AG09319 (cell line): ENCODE measurements at places on chromosomes 1 and 21.

DNA sequence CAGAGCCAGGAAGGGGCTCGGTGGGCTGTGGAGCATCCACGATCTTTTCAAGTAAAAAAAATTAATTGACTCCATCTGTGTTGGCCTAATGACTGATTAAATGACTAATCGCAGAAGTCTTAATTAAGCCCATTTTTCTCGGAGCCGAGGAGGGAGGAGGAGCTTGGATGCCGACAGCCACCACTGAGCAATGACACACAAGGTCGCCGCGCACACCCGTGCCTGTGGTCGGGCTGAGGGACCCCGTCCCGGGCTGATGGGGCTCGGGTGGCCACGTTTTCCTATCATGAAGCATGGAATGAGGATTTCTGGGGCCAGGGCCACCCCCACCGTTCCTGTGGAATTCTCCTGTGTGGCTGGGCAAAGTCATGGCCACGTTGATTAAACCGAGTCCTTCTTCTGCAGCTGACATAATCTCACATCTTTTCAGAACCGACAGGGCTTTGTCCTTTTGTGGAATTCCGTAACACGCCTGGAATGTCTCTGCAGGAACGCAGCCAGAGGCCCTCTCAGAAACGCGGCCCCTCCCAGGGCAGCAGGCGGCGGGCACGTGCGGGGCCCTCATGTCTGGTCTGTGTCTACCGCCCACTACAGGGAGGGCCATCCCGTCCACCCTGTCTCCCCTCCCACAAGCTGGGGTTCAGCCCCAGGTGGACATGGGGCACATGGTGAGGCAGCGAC is 60.7 kb downstream of the MORN1 start:
- DNase-seq, result peak; percentile 64

DNA sequence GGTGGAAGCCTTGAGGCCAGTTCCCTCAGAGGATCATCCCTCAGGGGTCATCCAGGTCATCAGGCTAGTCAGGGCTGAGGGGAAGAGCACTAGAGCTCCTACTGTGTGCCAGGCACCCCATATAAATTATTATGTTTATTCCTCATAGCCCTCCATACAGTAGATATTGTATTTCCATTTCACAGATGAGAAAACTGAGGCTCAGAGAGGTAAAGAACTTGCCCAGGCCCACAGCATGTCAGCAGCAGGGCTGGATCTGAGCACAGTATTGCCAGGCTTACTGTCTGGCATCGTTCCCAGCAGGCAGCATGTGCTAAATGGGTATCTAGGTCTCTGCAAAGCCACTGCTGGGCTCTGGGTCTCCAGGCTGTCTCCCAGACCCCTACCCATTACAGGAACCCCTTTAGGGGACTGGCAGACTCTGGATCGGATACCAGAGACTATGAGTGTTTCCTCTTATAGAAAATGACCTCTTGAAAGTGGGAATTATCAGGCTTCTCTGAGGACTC is 153.3 kb downstream of the PTPRU start:
- DNase-seq, result no peak

DNA sequence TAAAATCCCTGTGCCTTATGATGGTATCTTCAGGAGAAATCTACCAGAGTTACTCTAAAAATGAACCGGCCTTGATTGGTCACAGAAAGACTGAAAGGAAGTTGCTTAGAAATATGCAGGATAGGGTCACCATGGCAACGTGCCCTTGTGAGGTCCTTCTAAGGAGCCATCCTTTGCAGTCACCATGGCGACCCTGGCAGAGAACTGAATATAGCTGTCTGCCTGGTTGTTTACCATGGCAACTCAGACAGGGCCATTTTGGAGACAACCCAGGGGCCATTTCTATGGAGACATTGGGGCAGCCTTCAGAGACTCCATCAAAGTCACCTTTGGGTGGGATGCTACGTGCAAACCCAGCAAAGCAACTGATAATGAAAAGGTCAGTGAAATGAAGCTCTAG is 43.0 kb downstream of the SNX7 start:
- no peak for DNase-seq

GRCh38 chr1:104402178-104402577 is 652.5 kb downstream of the AMY1C start:
- no peak for DNase-seq

DNA sequence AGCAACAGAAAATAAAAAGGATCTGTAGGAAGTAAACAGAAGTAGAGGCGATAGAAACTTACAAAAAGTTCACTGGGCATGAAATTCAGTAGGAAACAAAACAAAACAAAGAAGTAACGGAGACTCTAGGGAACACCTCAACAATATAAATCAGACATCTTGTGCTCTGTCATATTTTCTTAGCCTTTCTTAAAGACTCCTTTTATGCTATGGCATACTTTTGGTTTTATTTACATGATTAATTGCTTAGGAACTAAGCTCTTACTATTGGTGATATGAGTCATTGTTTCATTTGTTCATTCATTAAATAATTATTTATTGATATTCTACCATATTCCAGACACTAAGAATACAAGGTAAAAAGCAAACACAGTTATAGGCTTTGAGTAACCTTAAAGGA is 126.6 kb downstream of the KCNT2 start:
- no peak for DNase-seq

DNA sequence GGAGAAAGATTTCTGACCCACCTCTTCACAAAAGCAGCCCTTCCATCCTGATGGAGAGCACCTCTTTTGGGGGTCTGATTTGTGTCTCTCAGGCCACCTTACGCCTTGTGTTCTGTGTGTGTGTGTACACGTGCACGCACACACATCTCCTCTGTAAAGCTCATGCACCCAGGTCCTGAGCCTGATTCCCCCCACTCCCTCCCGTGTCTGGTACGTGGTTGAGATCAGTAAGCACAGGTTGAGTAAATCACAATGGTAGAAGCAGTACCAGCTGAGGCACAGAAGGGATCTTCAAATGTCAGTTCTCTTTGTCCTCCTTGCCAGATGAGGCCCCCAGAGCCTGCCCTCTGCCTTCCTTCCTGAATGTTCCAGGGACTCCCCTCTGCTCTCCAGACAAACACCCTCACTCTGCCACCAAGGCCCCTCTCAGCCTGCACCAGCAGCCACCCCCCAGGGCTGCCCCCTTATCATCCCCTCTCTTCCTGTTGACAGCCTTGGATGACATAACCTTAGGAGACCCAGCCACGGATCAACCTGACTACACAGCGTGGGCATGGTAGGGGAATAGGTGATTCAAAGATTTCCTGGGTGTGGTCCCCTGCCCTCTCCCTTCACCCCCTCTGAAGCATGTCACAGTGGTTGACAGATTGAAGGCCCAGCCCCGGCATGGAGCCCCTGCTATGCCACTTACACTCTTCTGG is 112.8 kb downstream of the HIVEP3 start:
- no peak for DNase-seq

DNA sequence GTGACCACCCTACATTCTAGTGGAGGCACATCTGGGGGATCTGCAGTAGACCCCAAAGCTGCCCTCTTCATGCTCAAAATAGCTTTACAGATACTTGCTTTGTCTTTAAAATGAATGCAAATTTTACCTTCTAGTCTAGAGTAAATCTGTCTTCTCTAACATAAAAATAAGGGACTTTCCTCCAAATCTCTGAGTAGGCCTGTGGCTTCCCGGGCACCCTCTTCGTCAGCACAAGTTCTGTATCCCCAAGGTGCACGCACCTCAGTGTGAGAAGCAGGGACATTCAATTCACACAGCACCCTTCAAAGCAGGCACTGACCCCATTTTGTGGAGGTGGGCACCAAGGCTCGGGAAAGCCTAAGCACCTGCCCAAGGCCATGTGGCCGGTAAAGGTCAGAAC is 19.0 kb downstream of the MEF2D start:
- DNase-seq, result no peak

- DNase-seq, result no peak
Measured at GRCh38 chr1:36982709-36983108, 51.6 kb downstream of the GRIK3 start.

- no peak for DNase-seq
Measured at GRCh38 chr1:7623842-7624241, 147.3 kb upstream of the VAMP3 start.

GRCh38 chr1:213380865-213381264 is 329.8 kb downstream of the RPS6KC1 start:
- DNase-seq, result no peak

DNA sequence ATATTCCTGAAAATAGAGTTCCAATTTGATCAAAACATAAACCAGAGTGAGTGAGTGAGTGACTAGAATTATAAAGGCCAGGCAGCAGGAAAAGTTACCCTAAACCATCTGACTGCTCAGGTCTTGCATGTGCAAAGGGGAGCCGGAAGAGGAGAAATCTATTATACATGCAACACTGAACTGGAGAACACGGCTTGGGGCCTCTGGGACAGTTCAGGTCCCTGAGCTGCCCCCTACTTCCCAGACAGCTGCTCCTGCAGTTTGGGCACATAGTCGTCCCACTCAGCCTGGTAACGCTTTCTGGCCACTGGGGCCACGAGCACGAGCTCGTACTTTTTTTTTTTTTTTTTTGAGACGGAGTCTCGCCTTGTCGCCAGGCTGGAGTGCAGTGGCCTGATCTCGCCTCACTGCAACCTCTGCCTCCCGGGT is 40.1 kb downstream of the PTPRC start:
- DNase-seq, result no peak

DNA sequence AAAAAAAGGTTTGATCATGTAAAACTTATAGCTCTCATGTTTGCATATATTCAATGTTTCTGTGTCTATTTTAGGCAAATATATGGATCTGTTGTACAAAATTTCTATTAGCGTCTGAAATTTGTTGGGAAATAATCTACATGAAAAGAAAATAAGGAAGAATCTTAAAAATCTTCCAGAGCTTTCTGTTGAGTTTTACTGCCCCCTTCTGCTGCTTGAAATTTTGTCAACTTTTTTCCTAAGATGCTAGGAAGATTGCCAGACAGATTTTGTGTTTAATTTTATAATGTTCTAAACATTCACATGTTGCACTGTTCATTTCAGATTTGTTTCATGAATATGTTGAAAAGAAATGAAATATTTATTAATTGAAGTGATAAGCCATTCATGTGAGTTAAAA is 2.5 kb upstream of the PTGS2 start:
- DNase-seq, result peak; percentile 14

DNA sequence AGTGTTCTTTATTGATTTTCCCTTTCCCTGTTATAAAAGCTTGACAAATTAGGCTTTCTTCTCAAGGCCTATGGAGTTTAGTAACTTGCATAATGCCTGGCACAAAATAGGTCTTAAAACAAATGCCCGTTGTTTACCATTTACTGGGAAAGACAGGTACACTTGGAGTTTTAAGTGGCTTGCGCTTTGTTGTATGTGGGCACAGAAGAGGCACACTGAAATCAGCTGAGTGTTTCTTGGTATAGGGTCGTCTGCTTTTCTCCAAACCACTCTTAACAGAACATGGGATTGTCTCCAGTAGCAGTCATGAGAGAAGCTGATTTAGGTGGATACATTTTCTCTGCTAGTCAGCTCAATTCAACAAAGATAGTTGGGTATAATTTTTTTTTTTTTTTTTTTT is 132.5 kb downstream of the SYT14 start:
- DNase-seq, result no peak

DNA sequence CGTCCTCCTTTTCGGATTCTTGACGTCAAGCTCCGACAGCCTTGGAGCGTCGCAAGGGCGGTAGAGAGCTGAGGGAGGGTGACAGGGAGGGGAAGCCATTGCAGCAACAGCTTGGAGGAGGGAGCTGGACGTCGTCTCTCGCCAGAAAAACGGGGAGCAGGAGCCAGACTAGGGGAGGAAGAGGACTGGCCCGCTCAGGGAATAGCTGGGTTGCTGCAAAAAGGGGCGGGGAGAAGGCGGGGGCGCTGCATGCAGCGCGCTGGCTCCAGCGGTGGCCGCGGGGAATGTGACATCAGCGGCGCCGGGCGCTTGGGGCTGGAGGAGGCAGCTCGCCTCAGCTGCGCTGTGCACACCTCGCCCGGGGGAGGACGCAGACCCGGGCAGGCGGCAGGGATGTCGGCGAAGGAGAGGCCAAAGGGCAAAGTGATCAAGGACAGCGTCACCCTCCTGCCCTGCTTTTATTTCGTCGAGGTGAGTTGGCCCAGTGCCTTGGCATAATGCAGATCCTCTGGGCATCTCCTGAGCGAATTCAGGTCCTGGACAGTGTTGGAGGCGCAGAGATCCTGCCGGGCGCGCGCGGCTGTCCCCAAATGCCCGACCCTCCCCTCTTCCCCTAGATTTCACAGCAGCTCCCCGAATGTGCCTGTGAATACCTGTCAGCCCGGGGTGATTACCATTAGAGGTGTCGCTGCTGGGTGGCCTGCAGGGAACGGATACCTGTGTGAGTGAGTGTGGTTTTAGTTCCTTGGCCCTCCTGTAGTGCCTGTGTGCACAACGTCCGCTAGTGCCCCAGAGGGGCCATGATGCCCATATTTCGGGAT is at the start of gene PLPPR4:
PLPPR4 (plus strand) TSS at position 292 of the 821 bp plus-strand sequence; CDS start at position 394, 102 bp downstream.
- DNase-seq, result no peak

- peak; percentile 20 for DNase-seq
Measured at GRCh38 chr1:235093696-235094592, 34.7 kb downstream of the TOMM20 start.
